ENCODE measurements at places on chromosomes 6 and 20.

GRCh38 chr6:152435816-152436215 is 201.3 kb downstream of the SYNE1 start:
- DNase-seq, result no peak

- no peak for DNase-seq
Observed at GRCh38 chr6:109486068-109486467, 3.0 kb upstream of the ZBTB24 start.

DNA sequence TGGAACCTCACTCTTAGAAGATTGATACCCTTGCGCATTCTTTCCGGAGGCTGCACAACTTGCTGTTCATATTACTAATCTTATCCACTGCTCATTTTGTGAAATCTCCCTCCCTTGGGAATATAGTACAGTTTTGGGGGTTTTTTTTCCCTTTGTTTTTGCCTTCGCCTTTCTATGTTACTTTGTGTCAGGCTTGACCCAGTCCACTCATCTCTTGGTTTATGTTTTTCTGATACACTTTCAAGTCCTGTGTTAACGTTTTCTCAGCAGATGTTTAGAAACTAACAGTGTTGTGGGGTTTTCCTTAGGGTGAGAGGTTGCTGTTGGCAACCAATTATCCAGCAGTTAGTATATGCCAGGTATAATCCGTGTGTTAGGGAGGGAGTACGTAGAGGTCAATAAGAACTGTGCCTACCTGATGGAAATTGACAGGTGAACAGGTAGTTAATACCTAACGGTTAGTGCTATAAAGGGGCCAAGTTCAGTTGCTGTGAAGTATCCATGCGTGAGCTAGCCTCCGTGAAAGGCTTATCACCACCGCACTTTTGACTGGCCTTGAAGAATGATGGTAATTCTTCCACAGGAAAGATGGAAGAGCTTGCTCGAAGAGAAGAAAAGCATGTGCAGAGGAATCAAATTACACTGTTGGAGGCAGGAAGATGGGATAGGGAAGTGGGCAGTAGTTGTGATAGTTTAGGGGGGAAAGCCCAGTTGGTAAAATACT is 1.4 kb downstream of the NFYA start:
- DNase-seq, result no peak

GRCh38 chr20:34675993-34676641 is 775 bp downstream of the PIGU start:
- no peak for DNase-seq

DNA sequence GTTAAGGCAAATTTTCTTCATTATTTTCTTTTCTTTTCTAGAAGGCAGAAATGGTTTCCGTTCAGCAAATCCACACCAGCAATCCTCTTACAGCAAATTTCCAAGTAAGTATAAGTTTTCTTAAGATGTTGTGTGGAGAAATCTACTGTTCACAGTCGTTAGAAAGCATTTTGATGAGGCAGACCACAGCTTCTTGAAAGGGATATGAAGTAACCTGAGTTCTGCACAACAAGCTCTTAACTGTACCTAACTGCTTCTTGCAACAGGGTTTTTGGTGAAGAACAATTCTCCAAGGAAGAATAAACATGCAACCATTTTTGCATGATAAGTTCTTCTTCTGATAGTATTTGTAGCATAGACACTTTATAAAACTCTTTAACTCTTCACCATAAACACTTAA is 45.3 kb upstream of the STXBP5 start:
- no peak for DNase-seq

GRCh38 chr6:116280161-116280932 is 617 bp upstream of the TSPYL1 start:
- no peak for DNase-seq

DNA sequence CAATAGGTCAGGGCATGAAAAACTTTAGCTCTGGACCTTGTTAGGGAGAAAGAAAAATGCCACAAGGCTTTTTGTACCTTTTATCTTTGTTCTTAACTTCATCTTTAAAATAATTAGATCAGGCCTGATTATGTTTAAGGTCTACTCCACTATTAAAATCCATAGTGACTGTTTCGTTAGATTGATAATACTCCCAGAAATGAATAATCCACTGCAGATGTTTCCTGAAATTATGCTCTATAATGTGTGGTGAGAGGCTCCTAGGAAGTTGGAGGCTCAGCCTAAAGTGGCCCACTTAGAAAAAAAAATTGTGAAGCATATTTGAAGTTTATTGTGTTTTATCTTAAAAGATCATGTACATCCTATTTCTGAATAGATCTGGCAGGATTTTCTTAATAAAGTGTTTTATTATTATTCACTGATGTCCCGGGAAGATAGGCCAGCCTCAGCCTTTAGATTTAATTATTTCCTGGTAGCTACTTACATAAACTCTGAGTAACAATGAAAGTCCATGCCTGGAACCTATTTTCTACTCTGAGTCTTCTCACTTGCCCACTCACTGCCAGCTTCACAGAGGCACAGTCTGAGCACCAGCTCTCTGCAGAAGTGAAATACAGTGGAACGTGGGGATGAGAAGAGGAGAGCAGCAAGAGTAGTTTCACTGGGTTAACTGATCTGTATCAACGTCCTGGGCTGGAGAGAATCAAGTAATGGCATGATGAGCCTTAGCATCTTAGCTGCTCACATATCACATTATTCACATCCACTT is 126.8 kb upstream of the TMEM170B start:
- no peak for DNase-seq

DNA sequence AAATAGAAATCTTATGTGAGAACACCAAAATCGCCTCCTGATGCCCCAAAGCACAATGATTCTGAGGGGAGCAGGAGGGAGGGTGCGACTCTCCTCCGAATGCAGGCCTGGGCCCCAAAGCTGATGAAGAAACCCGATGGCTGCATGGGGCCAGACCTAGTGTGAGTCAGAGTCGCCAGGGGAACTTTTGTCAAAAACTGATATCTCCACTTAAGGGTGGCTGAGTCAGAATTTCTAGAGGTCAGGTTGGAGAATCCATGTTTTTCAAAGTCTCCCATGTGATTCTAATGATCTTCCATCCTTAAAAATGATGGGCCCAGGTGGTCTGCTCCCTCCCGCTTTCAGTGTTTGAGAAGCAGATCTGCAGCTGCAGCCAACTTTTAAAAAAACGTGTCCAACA is 172.8 kb downstream of the BACH2 start:
- no peak for DNase-seq

GRCh38 chr6:163797296-163797845 is 382.9 kb downstream of the QKI start:
- DNase-seq, result no peak

DNA sequence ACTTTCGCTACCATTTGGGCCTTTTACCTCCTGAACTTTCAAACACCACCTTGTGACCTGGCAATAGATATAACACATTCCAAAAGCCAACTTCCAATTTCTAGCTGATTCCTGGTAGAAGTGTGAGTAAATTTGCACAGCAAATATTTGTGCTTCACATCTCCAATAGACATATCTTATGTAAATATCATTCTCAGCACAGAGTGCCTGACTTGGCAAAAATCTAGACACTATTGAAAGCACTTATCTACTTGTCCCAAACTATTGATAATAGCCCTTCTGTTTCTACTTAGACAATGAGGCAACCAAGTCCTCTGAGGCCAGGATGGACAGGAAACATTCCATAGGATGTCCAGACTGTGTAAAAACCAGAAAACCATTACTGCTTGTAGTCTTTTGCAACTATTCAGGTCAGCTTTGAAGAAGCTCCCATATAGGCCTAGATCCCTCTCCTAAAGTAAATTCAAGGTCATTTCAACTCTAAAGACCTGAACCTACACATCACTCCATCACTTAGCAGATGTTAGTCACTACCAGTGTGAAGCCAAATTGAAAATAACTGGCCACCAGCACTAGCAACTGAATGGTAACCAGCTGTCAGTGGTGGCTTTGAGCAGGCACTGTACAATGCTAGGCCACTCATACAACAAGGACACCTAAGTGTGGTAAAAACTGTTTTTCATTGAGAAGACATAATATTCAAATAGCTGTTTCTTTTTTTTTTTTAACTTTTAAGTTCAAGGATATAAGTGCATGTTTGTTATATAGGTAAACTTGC is 95.3 kb upstream of the RSPO3 start:
- no peak for DNase-seq

GRCh38 chr6:106380407-106380806 is 19.9 kb downstream of the CRYBG1 start:
- DNase-seq, result no peak

DNA sequence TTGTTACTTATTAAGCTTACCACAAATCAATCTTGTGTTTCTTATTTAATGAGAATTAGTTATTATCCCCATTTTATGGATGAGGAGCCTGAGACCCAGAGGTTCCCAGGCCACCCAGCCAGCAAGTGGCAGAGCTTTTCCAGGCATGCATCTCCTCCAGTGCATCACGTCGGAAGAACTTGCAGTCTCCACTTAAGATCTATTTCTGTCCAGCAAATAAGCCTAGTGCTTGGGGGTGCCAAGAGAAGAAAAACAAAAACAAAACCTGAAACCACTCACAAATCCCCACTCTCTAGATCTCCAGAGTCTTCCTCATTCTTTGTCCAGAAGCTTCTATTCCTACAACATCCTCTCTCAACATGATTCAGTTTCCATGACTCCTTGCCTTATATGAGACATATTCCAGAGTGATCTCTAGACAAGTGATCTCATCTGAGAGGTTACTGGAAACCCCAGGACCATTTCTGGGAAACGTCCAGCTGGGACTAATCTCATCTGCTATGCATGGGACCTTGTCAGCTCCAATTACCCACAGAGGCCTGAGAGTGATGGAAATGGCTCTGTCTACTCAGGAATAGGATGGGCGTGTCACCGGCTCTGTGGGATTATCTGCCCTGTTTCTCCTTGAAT is 4.1 kb downstream of the GUCA1B start:
- DNase-seq, result no peak

DNA sequence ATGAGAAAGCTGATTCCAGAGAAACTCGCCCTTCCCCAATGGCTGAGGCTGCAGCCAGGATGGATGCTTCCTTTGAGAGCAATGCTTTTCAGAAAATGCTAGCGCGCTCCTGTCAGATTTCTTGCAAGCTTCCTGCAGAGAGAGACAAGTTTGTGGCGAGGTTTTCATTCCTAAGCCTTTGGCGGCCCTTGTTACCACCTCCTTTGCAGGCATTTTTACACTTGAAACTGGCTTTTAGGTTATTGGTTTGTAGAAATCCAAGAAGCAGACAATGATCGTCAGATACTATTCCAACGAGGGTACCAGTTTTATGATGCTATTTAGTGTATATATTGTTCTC is 1.1 kb downstream of the FNDC1 start:
- no peak for DNase-seq

- DNase-seq, result no peak
Observed at GRCh38 chr20:33282991-33283555, at the start of gene BPIFB1. TSS of gene BPIFB1 (plus strand) at chr20:33283214. CDS start at chr20:33286074, 2,860 bp downstream.

DNA sequence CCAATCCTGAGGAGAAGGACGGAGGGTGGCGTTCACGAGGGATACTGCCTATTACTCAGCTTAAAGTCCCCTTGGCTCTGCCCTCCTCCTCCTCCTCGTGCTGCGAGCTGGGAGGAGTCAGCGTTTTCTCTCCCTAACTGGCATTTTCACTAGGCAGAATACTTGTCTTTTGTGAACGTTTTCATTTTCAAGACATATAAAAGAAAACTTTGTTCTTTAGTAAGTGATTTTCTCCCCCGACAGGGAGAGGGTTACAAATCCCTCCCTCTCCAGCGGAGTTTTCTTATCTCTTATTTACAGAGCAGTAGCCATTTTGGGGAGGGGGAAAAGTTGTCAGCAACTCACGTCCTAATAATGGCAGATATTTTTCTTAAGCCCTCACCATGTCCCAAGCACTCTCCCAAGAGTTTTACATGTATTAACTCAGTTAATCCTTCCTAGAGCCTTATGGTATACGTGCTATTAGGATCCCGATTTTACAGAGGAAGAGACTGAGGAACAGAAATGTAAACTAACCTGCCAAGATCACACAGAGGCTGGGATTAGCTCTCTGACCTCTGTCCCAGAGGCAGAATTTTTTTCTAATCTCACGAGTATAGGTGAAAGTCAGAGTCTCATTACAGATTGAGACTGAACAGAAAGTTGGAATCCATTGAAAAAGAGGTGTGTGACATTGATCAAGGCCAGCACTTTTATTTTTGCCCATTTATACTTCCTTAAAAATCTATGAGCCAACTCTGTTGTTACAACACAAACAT is 30.0 kb upstream of the ZNF217 start:
- no peak for DNase-seq

DNA sequence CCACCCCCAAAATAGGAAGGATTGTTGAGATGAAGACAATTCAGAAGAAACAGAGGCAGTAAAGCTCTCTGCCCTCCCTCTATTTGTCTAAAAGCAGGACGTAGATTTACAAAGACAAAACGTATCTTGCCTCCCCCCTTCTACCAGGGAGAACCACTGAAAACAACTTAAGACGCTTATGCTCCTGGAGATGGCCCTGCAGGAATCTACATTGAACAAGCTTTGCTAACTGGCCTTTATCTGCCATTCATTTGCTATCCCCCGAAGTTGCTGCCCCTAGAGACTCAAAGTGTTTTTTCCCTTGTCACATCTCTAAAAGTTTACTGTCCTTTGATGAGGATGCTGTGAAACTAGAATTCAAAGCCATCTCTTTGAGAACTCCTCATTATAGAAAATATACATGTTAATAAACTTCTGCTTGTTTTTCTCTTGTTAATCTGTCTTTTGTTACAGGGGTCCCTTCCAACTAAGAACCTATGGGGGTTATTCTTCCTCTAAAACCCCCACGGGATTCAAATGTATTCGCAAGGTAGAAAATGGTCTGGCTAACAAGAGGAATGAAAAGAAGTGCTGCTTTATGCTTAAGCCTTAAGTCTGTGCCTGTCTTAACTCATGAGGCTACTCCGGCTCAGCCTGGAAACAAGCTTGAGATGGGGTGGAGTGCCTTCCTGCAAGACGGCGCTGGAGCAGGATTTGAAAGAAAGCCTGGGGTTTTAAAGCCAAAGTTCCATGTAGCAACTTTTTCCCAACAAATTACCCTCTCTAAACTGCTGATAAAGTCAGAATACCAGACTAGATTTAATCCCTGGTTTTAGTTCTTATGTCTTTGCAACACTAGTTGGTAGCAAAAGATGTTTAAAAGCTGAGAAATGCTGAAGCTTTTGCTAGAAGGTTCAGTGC is 88.0 kb downstream of the CLIC5 start:
- DNase-seq, result no peak

Data from activated gamma-delta T cell (primary cell).